Hypothalamus (tissue), 51 donors: ENCODE measurements at places on chromosomes 16 and 17.

- no peak for DNase-seq
Observed at GRCh38 chr17:41962111-41962510, 4.5 kb upstream of the CNP start.

DNA sequence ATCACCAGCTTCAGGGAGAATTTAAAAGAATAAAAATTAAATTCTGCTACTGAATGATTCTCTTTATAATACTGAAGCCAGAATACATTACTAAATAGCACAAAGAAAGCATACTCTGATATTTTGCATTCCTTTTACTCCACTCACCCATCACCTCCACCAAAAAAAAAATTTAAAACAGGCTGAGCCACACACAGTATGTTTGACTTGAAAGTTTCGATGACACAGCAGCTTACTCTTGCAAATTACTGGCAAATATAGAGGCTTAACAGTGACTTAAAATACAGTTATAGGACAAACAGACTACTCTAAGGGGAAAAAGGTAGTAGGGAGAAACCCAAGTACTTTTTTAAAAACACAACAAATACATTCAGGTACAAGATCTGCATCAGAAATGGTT, 39.2 kb downstream of the GPATCH8 start:
- no peak for DNase-seq

- no peak for DNase-seq
Observed at GRCh38 chr16:31082368-31083045, 6.2 kb downstream of the PRSS53 start.

DNA sequence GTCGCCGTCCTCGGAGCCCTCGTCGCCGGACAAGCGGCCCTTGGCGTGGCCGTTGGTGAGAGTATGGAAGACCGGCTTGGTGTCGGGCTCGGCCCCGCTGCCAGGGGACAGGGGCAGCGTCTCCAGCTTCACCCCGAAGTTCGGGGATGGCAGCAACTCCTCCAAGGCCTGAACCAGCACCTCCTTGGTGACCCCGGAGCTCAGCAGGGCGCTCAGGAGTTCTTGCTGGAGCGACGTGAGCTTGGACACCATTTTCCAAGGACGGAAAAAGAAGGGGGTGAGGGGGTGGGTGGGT, 279 bp downstream of the HNF1B start:
- no peak for DNase-seq

DNA sequence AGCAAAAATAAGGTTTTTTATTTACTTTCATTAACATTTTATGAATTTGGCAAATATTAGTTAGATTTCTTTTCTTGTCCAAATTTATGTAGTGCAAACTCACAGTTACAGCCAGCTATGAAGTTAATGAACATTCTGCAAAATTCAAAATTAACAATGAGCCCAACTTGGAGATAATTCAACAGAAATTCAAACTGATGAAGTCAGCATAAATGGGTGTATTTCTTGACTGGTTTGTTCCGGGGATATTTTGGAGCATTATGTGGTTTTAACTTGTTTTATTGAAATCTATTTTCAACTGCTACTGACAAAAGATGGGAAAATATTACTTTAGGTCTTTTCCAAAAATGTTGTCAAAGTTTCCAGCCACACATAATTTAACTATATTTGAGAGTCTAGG, 807.9 kb downstream of the CDH8 start:
- no peak for DNase-seq
